NCI-H1105 treated with DMSO at 0.1 percent for 48 hours (cell line): ENCODE measurements at places on chromosomes 5 and 9.
A peak's percentile ranks its signal among the peaks of the same experiment; 100 is the strongest.

GRCh38 chr9:107878462-107878861 lies 388.9 kb upstream of the KLF4 start:
- no peak for DNase-seq

DNA sequence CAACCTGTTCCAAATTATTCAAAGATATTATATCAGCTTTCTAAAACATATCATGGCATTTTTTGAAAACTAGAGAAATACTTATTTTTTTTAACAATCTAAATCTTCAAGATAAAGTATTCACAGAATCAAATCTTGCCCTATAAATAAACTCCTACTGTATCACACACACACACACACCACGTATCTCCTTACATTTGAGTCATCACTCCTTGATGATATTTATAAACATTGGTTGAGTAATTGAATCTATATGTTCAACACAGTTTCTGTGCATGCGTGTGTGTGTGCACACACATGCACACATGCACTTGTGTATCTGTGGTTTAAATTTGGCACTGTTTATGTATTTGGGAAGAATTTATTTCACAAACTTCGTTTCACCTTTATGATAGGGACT lies 1716.4 kb downstream of the EFNA5 start:
- DNase-seq: no peak

DNA sequence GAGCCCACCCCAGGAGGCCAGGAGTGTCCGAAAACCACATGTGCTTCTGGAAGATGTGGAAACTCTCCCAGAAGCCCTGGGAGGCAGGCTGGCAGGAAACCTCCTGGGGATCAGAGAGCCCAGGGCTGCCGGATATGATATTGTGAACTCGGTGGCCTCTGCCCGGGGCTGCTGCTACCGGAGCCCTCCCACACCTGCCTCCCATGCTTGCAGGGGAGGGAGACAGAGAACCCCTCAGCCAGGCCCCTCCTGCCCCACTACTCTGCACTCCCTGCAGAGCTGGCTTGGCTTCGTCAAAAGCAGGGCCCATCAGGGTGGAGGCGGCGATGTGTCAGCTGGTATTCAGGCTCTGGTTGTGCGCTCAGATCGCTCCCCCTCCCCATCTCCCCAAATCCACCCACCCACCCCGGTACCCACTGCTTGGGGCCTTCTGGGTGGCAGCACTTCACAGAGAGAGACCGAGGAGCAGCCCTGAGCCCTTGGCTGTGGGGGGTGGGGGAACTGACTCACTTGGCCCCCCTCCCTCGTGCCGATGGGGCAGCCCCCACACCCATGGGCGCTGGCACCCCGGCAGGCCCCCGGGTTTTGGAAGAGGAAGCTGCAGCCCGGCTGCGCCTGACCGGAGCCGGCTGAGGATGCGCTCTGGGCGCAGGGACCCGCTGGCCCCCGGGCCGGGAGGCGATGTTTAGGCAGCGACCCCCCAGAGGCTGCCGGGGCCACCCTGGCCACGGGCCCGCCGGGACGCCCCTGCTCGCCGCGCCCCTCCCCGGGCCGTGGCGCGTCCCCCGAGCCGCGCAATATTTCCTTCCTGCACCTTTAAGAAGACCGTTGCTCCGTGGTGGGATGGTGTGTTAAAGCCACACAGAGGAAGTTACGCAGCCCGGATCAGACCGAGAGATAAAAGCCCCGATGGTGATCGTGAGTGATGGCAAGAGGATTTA lies 786 bp upstream of the NTNG2 start:
- peak; percentile 13 for DNase-seq

DNA sequence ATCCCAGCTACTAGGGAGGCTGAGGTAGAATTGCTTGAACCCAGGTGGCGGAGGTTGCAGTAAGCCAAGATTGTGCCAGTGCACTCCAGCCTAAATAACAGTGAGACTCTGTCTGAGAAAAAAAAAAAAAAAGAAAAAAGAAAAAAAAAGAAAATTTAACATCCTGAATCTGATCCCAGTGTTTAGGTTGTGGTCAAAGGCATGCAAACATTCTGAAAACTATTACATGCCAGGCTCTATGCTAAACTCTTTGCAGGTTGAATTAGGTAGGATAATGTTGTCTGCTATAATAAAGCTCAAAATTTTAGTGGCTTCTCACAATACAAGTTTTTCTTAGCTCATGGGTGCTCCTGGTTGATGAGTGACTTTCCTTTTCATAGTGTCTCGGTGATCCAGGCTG lies 367.4 kb downstream of the PSAT1 start:
- DNase-seq: no peak

DNA sequence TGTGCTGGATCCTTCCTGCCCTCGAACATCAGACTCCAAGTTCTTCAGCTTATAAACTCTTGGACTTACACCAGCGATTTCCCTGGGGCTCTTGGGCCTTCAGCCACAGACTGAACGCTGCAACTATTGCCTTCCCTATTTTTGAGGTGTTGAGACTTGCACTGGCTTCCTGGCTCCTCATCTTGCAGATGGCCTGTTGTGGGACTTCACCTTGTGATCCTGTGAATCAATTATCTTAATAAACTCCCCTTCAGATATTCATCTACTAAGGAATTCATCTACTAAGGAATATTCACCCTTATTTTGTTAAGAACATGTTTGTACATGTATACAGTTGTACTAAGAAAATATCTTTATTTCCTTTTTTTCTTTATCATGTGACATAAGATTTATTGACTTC lies 1079.7 kb downstream of the CDH12 start:
- DNase-seq: no peak

DNA sequence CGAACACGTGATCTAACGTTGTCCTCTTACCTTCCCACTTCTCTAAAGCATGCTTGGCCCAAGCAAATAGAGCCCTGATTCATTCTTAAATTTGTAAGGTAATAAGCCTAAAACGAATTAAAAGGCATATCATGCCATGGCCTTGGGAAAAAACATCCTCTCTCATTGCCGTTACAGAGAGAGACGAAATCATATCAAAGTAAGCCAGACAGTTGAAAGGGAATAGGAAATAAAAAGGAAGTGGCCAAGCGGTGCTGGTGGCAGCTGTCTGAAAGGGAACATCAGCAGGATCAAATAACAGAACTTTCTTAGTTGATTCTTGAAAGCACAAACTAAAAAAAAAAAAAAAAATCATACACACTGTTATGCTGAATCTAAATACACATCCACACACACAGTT lies 49.1 kb upstream of the CDH6 start:
- DNase-seq: no peak

- DNase-seq: no peak
Observed at GRCh38 chr5:104345222-104346016, 782.8 kb upstream of the NUDT12 start.

DNA sequence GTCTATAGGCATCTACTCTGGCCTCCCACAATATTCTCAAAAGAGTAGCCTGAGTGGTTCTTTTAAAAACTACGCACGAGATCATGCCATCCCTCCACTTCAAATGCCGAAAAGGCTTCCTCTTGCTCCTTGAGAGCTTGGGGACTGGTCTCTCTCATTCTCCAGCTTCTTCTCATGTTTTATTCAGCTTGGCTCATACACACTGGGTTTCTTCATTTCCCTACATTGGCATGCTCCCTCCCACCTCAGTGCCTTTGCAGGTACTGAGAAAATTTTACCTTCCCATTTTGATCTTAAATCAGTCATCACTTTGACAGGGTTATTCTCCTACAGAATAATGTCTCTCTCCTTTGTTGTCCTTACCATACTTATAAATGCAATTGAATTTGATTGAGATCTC lies 20.4 kb downstream of the PRLR start:
- no peak for DNase-seq

GRCh38 chr9:92176068-92176799 lies 61.0 kb upstream of the SPTLC1 start:
- DNase-seq: no peak

GRCh38 chr9:114051281-114051680 lies 26.8 kb downstream of the AMBP start:
- DNase-seq: no peak

DNA sequence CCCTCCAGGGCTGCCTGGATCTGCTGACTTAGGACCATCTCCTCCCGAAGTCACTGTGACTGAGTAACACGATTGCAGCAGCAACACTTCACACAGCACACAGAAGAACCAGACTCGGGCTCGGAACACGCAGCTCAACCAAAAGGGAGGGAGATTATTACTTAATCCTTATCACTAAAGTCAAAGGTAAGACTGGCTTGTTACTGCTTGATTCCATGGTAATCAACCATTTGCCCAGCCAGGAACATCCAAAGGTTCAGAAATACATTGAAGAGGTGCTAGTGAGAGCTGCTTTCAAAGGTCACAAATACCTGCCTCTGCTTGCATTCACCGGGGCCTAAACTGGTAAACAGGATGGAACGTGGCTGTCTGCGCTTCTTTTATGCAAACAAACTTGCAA lies 7.7 kb downstream of the FBP1 start:
- DNase-seq: no peak

- no peak for DNase-seq
Observed at GRCh38 chr9:134220311-134220710, 55.9 kb upstream of the RNU6ATAC start.

DNA sequence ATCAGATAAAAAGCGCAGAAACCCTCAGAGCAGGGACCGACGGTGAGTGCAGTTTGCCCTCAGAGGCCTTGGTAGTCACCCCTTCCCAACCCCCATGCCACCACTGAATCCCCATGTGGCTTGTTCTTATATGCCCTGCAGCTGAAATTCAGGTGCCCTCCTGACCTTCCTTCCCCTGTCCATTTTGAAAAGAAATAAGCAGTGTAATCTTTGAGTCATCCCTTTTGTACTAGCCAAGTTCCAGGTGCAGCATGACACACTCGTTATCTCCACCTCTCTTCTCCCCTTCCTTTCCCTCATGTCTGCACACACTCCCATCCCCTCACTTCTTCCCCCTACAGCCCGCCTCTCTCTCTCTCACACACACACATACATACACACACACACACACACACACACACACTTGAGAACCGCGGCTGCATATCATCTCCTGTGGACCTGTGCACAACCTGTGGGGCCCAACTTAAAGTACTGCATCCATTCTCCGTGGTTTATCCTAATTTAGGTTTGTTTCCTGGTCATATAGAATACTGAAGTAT lies 53.1 kb downstream of the SYK start:
- no peak for DNase-seq

GRCh38 chr9:96232539-96233241 lies 69.3 kb downstream of the HSD17B3 start:
- DNase-seq: peak; percentile 4

GRCh38 chr9:14168381-14168780 lies 145.6 kb downstream of the NFIB start:
- no peak for DNase-seq

DNA sequence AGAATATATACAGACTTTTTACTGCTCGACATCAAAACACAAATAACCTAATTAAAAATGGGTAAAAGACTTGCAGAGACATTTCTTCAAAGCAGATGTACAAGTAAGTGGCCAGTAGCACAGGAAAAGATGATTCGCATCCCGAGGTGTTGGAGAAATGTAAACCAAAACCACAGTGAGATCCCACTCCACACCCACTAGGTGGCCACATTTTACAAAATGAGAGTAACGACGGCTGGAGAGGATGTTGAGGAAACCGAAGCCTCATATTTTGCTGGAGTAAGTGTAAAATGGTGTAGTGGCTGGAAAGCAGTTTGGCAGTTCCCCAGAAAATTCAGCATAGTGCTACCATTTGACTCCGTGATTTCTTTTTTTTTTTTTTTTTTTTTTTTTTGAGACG lies 21.3 kb upstream of the GBGT1 start:
- peak; percentile 62 for DNase-seq

- no peak for DNase-seq
Observed at GRCh38 chr5:119332208-119332607, 23.6 kb upstream of the TNFAIP8 start.

DNA sequence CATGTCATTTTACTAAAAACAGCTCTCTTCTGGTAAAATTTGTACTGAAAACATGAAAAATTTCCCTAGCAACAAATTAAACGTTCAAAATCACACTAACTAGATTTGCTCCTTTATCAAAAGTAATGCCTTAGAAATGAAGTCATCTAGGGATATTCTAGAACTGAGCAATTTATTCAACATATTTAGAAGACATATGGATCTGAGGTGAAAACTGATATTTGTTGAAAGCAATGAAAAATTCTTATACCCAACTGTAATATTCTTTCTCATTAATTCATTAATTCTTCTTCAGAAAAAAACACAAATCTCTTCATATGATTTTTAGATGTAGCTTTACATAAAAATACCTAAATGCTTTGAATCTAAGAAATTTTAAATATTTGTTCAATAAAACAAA lies 604.9 kb downstream of the NR2F1-AS1 start:
- DNase-seq: no peak

DNA sequence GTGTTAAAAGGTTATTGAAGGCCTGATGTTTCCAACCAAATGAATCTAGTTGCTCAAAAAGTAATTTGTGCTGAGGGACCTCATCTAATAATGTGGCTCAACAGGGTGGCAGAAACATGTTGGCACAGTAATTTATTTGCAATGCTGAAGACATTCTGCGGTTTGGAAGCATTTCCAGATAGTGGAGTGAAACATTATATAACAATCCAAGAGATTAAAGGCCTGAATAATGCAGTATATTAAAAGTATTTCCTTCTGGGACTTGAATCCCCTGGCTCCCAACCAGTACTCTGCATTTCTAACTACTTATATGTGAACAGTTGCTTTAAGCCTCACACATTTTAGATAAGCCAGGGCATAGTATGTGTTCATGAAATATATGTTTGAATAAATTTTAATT lies 25.9 kb upstream of the ALDH1A1 start:
- DNase-seq: no peak

DNA sequence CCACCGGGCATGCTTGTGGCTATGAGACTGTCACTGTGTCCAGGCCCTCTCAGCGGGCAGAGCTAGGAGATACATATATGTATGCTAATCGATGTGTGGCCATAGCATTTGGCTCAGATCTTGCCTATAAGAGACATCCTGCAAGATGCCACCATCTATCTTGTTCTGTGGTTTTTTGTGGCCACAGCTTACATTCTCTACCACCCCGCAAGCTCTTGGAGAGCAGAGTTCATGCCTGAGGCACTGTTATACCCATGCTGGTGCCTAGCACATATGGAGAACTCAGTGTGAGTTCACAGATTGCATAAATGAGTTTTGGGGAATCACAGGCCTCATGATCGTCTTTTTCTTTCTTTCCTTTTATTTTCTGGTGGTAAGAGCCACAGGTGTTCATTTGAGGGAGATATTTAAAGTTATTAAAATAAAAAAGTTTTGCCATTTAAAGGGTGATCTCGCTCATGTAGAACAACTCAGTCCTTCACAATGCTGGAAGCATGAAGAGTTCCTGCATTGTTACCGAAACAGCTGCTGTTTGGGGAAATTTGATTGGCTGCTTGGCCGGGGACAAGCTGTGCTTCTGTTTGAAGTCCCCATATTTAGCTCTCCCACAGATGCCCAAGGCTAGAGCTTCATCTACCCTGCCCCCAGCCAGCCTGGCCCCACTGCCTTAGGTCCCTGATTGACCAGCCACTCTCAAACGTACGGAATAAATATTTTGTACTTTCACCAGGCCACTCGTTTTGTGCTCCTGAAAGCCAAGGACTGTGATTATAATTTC lies 169.2 kb upstream of the MAP1B start:
- no peak for DNase-seq

- DNase-seq: no peak
Observed at GRCh38 chr9:87275047-87275725, 222.5 kb upstream of the DAPK1 start.
